Activated T-cell treated with anti-CD3 and anti-CD28 coated beads, Interleukin-2, amount 50 U/mL, for 48 hours (primary cell): ENCODE measurements at places on chromosomes 1 and 21.

DNA sequence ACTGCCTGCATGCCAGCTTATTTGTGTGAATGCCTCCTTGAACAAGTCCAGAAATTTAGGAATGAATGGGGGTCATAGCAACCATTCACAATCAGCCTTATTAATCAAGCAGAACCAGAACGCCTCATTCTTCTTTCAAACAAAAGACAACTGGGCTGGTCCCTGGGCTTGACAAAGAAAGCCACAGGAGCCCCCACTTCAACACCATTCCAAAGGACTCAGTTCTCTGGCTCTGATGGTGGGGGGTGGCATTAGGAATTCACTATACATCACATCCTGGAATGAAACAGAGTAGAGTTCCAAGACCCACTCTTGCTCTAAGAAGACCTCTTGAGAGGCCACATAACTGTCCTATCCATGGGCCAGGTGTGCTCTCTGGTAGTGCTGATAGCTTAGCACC, 186.6 kb upstream of the ST6GALNAC5 start:
- DNase-seq, result no peak

GRCh38 chr1:188871164-188871563, 1606.5 kb downstream of the BRINP3 start:
- DNase-seq, result no peak

DNA sequence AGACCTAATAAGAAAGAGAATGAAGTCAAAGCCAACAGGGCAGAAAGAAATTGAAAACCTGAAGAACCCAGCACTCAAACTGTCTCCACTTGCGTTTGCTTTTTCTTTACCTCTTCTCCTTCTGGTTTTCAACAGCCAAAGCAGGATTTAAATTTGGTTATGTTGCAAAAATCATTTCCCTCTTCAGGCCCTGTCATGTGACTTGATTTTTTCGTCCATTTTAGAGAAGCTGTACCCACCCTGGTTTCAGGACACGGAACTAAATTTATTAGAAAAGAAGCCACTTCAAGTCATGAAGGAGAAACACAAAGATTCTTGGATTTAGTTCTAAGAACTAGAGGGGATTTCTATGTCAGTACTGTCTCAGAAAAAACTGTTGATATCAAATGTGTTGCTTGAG, 1.0 kb upstream of the SYNJ1 start:
- no peak for DNase-seq

DNA sequence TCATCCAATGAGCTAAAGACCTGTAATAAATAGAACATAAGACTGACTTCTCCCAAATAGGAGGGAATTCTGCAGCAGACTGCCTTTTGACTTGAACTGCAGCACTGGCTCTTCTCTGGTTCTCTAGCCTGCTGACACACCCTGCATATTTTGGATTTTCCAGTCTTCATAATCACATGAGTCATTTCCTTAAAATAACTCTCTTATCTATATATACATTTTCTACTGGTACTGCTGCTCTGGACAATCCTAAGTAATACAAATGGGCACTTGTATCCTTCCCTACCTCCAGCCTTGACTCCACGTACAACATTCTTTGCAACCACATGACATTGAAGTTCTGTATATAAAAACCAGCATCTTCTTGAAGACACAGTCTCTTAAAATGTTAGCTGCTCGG, 429.4 kb upstream of the TMPRSS15 start:
- no peak for DNase-seq

DNA sequence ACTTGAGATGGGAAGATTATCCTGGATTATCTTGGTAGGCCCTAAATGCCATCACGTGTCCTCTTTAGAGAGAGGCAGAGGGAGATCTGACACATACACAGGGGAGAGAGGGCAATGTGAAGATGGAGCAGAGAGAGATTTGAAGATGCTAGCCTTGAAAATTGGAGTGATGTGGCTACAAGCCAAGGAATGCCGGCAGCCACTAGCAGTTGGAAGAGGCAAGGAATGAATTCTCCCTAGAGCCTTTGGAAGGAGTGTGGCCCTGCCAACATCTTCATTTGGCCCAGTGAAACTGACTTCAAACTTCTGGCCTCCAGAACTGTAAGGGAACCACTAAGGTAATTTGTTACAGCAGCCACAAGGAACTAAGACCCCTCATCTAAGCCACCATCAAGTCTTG, 8.9 kb upstream of the CAMTA1 start:
- no peak for DNase-seq

DNA sequence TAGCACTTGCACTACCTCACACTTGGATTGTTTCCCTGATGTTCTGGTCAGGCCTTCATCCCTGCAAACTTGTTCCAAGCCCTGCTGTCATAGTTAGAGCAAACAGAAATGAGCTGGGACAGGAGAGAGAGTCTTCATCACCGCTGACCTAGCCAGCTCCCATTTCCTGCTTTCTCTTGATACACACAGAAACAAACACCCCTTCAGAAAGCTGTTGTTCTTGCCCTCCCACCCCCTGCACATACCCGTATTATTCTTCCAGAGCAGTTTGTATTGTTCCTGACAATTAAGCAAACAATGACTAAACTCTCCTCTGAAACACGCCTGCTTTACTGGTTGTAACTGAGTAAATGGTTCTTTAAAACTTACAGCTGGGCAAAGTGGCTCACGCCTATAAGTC, 2.9 kb upstream of the SYT2 start:
- no peak for DNase-seq

- no peak for DNase-seq
Measured at GRCh38 chr1:33685256-33685655, 178.6 kb upstream of the HMGB4 start.

- no peak for DNase-seq
Measured at GRCh38 chr1:151166505-151166956, 587 bp downstream of the SCNM1 start.

DNA sequence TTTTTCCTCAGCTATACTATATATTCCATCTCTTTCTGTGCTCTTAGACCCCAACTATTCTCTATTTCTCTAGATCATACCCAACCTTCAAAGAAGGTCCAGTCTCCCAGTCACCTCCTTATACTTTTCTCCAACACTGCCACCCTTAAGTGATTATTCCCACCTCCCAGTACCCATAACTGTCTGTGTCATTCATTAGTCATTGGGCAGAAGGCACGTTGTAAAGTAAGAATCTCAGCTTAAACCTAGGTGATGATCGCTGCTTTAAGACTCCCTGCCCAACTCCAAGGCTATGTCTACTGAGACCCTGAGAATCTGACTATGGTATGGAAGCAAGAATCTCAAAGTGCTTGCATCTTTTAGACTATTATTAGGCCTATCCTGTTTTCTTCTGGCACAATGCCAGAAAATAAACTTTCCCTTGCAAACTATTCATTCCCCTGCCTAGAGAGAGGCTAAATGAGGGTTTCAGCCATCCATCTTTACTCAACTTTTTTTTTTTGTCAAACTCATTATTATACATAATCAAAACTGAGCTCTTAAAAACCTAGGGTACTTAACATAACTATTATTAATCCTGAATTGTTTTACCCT, 174.3 kb upstream of the DPT start:
- DNase-seq, result no peak
